ENCODE measurements at places on chromosomes 12 and 14. TPM values are rescaled to one million over a fixed set of nuclear protein-coding genes. Genes with fewer than 3 reads are reported as not detected.

DNA sequence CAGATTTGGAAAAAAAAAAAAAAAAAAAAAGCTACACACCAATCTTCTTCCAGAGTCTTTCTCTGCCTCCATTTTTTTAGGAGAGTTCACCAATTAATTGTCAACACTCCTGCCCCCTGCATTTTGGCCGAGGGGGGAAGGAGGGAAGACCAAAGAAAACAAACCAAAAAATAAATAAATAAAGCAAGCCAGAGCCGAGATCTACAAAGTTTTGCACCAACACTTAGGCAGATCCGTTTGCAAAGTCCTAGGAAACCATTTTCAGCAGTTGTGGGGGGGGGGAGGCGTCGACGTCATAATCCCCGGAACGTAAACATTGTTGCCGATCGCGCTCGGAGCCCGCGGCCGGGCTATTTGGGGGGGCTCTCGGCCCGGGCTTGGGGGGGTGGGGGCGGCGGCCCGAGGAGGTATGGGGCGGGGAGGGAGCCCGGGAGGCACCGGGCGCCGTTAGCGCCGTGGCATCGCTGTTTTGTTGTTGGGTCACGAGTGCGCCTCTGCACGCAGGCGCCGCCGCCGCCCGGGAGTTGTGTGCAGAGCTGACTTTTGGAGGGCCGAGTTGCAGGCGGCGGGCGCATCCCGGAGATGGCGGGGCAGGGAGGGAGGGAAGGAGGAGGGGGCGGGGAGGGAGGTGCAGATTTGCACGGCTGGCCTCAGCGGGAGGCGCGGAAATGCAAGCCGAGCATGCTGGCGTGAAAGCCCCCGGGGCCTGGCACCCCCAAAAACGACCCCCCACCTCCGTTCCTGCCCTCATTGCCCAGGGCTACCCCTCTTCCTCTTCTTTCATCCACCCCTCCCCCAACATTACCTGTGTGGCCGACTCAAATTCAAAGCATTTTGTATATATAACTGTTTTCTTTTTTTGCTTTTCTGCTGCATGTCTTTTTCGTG, 598 bp downstream of the KDM2B start:
- peak; percentile 80 for DNase-seq

Gene PRH2
- 0.37 TPM for polyA plus RNA-seq

Gene PRICKLE1
- polyA plus RNA-seq = 28.1 TPM

Gene FSCB
- not detected for polyA plus RNA-seq

Gene SLC25A47
- polyA plus RNA-seq = 0.08 TPM

DNA sequence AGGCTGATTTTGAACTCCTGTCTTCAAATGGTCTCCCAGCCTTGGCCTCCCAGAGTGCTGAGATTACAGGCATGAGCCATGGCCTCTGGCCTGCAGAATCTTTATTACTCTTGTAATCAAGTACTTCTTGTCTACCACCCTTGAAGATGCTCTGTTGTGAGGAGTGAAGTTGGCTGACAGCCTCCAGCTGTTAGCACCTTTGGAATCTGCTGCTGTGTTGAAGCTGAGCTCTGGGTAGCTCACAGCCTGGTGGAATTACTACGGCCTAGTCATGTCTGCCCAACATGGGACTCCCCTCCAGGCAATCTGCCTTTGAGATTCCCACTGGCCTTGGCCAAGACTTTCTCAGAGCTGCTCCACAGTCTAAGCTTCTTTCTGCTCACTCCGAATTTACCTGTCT, 5.8 kb upstream of the C12orf75 start:
- no peak for DNase-seq

All from muscle of arm (tissue), 14 donors.